CD4-positive, alpha-beta T cell treated with Interleukin-12 subunit alpha and Interleukin-12 subunit beta, for 1 hour (primary cell): ENCODE measurements at places on chromosomes 16 and 17.

GRCh38 chr16:56073508-56073907 is 117.8 kb upstream of the GNAO1 start:
- DNase-seq: no peak

GRCh38 chr16:51163366-51163765 is 12.3 kb upstream of the SALL1 start:
- DNase-seq: no peak

DNA sequence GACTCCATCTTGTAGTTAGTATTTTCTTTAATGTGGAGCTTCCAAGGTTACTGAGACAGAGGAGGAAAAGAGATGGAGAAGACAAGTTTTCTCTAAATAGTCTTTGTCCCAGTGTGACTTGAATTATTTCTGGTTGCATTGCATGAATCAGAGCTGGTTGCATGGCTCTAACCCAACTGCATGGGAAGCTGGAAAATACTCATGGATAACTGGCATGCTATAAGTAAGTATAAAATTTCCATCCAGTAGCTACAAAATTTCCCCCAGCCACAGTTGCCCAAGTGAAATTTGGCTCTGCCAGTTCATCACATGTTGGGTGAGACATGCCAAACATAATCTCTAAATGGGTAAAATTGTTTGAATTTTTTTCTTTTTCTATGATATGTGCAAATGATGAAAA is 1161.5 kb downstream of the CDH11 start:
- no peak for DNase-seq

GRCh38 chr17:16975744-16976625 is 4.1 kb upstream of the TNFRSF13B start:
- no peak for DNase-seq

DNA sequence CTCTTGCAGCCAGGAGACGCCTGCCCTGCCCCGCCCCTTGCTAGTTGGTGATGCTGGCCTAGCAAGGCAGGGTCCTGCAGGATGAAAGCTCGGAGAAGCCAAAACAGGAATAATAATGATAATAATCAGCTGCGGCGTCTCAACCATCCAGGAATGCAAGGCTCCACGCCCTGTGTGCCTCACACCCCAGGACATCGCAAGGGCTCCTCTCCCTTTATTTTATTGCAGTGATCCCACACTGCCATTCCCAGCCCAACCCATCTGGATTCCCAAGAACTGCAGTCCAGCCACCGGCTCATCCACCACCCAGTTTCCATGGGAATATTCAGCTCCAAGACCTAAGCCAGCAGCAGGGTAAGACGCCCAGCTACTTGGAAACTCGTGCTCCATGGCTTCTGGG is 21.0 kb upstream of the ZNF652 start:
- no peak for DNase-seq

GRCh38 chr16:3592559-3592958 is 15.4 kb upstream of the NLRC3 start:
- DNase-seq: no peak
